Articular chondrocyte of knee joint (primary cell): ENCODE measurements at places on chromosomes 2 and 18. TPM values are rescaled to one million over a fixed set of nuclear protein-coding genes. Genes with fewer than 3 reads are reported as not detected.

The HRH4 gene
- total RNA-seq, result 0.11 and 0.13 TPM in 2 replicates

The PARD3B gene
- total RNA-seq, result 16.9 and 19.5 TPM in 2 replicates

The ATOH8 gene
- 67.2 and 125 TPM in 2 replicates for total RNA-seq

The HADHA gene
- 162 and 171 TPM in 2 replicates for total RNA-seq

The SLC4A3 gene
- total RNA-seq, result 3.6 and 3.8 TPM in 2 replicates

The SERPINB2 gene
- total RNA-seq, result 0.22 TPM in 1 of 2 replicates, not detected in the other

The MROH2A gene
- total RNA-seq, result not detected in 2 replicates
